ENCODE measurements at places on chromosomes 7 and 10.
A peak's percentile ranks its signal among the peaks of the same experiment; 100 is the strongest.

GRCh38 chr10:33952692-33953360 lies 618.4 kb upstream of the NRP1 start:
- DNase-seq: no peak

- no peak for DNase-seq
These were observed 1.9 kb upstream of the GPR22 start for GRCh38 chr7:107467972-107468371.

DNA sequence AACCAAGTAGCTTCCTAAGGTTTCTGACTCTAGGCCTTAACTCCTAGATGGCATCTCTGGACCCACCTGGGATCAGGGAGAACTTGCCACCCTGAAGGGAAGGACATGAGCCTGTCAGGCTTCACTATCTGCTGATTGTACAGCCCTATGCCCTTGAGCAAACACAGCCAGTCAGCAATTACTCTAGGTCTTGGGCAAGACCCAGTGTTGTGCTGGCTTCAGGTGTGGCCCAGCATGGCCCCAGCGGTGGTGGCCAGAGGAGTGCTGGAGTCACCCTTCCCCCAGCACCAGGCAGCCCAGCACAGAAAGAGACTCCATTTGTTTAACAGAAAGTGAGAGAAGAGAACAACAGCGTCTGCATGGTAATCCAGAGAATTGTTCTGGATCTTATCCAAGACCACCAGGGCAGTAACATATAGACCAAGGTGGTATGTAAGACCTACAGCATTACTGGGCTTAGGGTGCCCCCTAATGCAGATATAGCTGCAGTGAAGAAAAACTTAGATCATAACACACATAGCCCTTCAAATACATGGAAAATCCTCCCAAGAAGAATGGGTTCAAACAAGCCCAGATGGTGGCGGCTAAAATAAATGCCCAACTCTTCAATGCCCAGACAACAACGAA lies 207.7 kb downstream of the MAGI2 start:
- DNase-seq: peak; percentile 15

GRCh38 chr10:43649185-43649523 lies 473 bp upstream of the ZNF32 start:
- no peak for DNase-seq

- no peak for DNase-seq
These were observed 406.4 kb upstream of the VWC2 start for GRCh38 chr7:49367072-49367471.

- DNase-seq: no peak
These were observed 185.2 kb downstream of the DKK1 start for GRCh38 chr10:52499281-52499680.

DNA sequence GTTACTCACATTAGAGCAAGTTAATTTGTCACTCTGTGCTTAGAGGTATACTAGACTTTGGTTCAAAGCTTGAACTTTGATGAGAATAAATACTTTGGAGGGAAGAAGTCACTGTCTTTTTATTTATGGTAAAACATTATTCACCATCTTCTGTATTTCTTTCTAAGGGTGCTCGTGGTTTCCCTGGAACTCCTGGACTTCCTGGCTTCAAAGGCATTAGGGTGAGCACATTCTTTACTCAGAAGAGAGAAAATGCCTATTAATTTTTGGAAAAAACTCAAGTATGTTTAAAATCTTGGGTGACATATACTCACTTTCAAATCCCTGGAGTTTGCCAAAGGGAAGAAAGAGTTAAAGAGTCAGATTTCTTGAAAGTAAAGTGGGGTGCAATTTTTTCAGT lies 10.8 kb downstream of the COL1A2 start:
- DNase-seq: no peak

DNA sequence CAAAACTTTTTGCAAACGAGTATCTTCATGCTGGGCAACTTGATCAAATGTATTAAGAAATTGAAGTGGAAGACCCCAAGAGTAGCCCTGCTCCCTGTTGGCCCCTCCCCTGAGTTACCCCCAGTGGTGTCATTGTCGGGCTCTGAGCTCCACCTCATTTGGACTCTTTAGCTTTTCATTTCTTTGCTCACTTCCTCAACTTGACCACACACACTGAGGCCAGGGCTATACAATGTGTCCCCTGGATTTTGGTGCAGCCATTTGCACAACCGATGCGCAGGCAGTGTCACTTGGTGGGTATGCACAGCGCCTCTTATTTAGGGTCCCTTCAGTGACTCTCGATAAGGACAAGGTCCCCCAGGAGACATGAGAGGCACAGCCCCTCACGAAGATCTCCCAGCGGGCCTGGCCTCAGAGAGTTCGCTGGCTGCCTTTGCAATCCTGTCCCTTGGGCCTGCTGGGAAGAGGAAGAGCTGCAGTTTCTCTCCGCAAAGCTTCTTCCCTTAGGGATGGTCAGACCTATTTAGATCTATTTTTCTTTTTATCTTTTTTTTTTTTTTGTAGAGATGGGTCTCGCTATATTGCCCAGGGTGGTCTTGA lies 2.5 kb upstream of the MUC3A start:
- DNase-seq: peak; percentile 79

GRCh38 chr10:88417387-88418030 lies 165.6 kb downstream of the RNLS start:
- no peak for DNase-seq

DNA sequence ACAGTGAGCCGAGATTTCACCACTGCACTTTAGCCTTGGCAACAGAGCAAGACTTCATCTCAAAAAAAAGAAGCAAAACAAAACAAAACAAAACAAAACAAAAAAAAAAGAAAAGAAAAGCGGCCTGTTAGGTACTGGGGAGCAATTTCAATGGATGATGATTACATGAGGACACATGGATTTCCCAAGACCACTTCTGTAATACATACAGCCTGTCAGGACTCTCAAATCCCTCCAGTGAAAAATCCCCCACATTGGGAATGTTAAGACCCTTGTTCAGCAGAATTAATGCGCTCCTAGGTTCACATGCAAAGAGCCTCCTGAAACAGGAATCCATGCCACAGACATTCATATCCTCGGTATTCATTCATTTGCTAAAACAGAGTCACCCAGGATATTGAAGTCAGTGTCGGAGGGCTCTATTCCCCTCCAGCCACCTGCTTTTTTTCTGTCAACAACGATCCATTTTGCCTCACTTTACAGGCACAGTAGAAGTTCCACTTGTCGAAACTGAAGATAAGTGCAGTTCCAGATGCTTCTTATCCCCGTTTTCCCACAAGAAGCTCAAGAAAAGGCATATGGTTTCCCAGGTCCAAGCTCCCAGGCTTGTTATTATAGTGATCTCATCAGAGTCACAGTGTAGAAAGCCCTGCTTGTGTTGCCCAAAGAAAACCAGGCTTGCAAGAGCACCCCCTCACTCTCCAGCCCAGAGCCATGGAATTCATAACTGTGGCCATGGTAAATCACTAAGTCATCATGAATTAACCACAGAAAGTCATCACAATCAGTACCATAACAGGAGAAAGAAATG lies 20.2 kb downstream of the SLC16A12 start:
- DNase-seq: no peak

DNA sequence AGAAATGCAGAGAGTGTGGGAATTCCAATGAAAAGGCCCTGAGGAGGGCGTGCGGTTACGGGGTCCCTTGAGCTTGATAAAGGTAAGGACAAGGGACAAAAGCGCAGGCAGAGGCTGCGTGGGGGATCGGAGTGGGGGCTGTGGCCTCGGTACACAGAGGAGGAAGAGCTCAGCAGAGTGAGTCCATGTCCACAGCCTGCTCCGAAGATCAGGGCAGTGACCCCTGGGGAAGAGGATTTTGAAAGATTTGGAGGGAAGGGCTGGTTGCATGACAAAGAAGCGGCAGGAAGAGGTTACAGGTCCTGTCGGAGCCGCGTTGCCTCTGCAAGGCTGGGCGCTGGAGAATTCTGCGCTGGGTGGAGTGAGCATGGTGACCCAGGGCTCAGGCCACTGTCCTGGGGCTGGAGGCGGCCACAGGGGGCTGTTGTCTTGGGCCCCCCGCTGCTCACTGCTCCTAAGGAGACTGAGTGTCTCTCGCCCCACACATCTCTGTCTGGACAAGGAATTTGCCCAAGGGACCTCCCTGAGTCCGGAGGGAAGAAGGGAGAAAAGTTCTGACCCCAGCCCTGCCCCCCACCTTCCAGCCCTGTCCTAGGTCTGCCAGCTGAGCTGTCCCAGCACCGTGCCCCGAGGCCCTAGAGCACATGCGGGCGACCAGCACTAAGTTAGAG lies 69.8 kb upstream of the INSIG1 start:
- DNase-seq: no peak
